ENCODE measurements at places on chromosomes 3 and 15.

DNA sequence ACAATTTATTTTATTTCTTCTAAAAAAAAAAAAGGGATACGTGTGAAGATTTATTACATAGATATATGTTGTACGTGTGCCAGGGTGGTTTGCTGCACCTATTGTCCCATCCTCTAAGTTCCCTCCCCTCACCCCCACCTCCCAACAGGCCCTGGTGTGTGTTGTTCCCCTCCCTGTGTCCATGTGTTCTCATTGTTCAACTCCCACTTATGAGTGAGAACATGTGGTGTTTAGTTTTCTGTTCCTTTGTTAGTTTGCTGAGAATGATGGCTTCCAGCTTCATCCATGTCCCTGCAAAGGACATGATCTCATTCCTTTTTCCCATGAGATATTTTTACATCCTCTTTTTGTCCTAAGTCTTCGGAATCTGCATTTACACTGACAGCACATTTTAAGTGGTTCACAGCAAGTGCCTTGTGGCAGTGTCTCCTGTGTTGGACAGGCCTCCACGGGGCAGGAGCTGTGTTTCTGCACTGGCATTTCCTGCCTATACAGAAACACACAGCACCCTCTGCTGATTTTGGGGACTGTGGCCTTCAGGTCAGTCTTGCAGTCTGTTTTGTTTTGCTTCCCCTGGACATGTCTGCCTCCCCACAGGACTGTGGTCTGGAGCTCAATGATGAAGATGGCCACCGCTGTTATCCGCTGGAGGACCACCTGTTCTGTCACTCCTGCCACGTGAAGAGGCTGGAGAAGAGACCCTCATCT, 12.7 kb upstream of the SACM1L start:
- DNase-seq, result no peak

DNA sequence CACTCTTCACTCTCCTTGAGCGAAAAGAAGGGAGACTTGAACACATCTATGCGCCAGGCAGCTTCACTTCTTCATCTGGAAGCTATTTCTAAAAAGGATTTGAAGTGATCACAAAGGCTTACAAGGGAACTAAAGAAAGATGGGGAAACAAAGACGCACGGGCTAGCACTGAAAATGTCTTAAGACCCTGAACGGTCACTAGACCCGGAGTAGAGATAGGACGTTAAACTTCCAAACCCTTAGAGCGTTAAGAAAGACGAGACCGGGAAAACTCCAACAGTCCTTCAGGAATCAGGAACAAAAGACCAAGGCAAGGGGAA, 47.5 kb upstream of the EPHB3 start:
- no peak for DNase-seq

DNA sequence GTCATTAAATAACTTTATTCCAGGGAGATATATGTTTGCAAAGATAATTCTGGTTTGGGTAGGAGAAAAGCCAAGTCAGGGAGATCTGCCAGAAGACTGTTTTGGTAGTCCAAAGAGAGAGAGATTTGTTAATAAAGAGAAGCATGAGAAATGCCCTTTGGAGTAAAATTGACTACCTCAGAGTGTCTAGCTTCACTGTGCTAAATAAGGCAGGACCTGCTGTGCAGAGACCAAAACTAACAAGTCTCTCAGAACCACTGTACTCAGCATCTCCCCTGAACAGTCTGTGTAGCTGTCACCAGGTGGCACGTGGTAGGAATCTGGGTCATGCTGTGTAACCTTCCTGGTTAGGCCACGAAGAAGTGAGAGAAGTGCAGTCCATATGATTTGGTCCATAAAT, 31.6 kb upstream of the SLC35G2 start:
- peak; percentile 8 for DNase-seq

DNA sequence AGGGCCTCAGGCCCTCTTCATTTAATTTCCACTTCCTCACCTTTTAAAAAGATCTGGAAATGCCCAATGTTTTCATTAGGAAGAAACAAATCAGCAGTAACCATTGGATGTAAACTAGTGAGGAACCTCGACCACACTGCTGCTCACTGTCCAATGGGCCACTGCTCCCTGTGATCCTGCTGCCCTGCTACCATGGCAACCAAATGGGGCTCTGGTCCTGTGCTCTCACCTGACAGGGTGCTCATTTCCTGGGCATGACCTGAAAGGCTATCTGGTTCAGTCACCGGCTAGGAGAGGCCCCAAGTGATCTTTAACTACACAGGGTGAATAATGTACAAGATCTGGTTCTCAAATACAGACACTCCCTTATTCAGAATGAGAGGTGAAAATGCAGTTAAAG, 54.6 kb downstream of the ARHGEF3 start:
- DNase-seq, result no peak

- DNase-seq, result peak; percentile 79
These were observed 60.3 kb downstream of the NOX5 start for GRCh38 chr15:69074843-69075224.

- peak; percentile 12 for DNase-seq
These were observed 99.6 kb downstream of the TMCC1 start for GRCh38 chr3:129793942-129794310.

DNA sequence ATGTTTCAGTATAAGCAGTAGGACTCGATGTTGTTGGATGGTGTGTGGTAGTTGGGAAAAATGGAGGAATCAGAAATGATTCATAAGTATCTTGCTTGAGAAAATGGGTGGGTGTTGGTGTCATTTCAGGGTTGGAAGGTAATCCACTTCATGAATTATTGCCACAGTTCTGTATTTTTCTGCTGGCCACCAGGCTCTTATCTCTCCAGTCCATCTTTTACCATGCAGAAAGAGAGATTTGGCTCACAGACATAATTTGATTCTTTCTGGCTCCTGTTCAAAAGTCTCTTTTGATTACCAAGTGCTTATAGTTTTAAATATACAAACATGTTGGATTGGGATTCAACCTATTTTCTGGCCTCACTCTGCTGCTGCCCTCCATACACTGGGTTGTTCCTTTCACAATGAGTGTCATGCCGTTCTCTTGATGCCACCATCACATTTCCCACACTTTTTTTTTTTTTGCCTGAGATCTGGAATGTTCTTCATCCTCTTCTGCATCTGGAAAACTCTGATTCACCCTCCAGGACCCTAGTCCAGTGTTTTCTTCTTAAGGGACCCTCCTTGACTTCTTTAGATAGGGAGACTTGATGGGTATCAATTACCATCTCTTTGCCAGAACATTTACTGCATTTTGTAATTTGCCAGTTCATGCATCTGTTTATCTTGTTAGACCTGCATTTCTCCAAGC, 69.4 kb upstream of the GAP43 start:
- no peak for DNase-seq

GRCh38 chr15:50257924-50258323, 7.6 kb downstream of the HDC start:
- no peak for DNase-seq

- DNase-seq, result no peak
These were observed 276.7 kb downstream of the ADAMTSL3 start for GRCh38 chr15:83930392-83931212.

DNA sequence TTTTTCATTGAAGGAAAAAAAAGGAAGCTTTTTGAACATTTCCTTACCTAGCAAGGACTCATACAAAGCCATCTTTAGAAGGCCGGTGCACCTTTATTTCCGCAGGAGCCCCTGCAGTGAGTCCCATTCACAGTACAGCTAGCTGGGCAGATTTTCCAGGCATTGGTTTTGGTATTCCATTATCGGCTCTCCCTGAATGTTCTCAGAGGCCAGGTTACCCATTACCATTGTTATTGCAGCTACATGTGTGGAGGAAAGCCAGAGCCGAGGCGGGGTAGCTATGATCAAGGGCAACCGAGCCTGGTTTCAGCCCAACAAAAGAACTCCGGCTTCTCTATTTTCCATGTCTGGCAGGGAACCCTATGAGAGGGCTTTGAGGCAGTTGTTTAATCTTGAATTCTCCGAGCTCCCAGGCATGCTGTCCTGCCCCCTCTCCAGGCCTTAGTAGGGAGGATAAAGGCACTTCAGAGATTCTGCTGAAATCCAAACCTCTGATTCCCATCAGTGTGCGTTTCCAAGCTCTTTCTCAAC, 100.3 kb downstream of the LRRK1 start:
- no peak for DNase-seq

DNA sequence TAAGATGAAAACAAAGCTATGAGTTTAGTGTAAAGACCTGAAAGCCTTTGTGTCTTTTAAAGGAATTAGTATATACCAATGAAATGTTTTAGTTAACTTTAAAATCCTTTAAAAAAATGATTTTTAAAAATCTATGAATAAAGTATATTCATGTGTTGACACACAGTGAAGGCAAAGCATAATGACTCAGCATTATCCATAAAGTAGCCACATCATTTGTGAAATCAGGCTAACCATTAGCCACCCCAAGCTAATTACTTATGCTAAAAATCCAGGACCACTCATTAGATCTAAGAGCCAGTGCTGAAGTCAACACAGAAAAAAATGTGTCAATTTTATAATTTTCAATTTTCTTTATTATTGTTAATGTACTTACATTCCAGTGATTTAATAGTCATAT, 310.2 kb downstream of the TBC1D5 start:
- no peak for DNase-seq

DNA sequence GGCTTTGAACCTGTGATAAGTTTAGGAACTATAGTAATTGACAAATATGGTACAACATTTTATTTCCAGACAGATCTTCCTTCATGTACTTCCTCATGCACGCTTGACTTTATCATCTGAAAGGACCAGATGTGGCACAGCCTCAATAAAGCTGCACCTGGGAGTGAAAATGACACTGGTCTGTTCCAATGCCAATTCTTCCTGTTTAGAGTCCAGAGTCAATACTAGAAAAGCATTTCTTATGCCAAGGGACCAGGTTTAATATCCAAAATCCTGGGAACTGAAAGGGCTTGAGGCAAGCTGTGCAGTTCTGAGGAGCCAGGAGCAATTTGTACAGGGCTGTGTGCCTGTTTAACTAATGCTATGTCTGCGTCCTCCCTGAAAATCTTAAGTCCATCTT, 15.3 kb downstream of the DPH6 start:
- DNase-seq, result no peak

DNA sequence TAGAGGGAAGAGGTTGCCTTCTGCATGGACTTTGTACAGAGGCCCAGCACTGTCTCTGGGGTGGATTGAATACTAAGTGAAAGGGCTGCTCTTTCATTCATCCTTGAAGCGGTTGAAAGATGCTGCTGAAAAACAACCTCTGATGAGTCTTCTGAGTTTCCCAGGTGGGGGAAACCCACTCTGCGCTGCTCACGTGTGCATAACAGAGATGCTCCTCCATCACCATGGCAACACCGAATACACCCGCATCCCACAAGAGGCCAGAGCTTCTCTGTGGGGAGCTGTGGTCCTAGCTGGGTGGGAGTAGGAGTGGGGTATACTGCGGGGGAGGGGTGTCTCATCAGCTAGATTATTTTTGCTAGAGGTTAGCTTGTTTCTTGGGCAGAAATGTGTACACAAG, 6.1 kb upstream of the SYN2 start:
- no peak for DNase-seq

DNA sequence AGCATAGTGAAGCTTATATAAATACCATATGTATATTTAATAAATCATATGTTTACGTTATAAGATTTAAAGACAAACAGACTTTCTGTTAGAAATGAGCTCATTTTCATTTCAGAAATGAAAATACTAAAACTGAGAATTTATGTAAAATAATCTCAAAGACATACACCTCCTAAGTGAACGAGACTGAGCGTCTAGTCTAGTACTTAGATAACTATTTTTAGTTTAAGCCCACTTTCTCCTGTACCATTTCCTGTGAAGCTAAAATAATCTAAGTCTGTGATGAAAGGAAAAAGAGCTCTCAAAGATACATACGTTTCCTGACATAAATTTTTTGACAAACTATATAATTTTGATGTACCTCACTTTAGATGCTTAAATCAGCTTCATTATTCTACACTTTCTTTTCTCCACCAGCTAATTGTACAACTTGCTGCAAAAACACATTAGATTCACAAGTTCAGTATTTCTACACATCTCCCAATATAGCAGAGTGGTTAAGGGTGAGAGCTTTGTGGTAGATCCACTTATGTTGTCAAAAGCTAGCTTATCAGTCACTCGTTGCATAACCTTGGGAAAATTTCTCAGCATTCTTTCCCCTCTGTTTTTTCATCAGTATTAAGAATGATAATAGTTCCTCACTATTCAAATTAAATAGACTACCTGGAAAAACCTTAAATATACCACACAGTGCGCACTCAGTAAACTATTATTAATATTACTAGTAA, 703.0 kb downstream of the PLOD2 start:
- no peak for DNase-seq

GRCh38 chr3:49620728-49621127, 53.4 kb upstream of the APEH start:
- DNase-seq, result no peak

GRCh38 chr15:70766597-70766996, 3.2 kb upstream of the UACA start:
- peak; percentile 98 for DNase-seq

GRCh38 chr3:8931342-8931741, 31.9 kb downstream of the RAD18 start:
- no peak for DNase-seq

GRCh38 chr15:80559320-80559693, 135.8 kb upstream of the ABHD17C start:
- no peak for DNase-seq

DNA sequence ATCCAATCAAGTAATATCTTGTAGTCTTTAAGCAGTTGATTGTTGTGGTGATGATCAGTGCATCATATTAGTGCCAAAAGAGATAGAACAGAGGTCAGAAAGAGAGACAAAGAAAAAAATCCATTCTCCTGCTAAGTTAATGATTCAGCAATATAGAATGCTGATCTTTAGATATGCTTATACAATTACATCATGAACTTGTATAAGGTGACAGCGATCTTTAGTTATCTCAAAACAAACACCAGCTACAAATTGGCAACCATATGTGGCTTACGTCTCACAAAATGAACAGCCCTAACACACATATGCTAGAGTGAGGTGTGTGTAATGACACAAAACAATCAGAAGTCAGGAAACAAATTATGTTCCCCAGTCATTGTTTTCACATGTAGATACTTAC, 12.5 kb downstream of the LSAMP start:
- DNase-seq, result peak; percentile 78

DNA sequence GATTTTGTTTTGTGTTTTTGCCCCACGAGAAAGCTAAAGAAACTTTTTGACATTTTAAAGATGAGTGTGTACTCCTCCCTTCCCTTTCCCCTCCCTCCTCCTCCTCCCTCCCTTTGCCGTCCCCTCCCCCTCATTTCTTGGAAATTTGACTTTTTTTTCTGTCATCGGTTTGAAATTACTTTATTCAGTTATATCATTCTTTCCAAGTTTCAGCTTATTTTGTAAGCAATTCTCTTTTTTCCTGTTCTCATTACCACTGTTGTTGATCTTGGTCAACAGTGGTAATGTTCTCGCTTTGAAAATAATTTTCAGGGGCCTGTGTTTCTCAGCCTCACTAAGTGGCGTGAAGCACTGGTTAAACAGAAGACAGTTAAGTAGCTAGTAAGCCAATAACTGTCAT, 178.4 kb downstream of the AKAP13 start:
- no peak for DNase-seq

GRCh38 chr3:108070356-108070755, 20.5 kb downstream of the CD47 start:
- no peak for DNase-seq

DNA sequence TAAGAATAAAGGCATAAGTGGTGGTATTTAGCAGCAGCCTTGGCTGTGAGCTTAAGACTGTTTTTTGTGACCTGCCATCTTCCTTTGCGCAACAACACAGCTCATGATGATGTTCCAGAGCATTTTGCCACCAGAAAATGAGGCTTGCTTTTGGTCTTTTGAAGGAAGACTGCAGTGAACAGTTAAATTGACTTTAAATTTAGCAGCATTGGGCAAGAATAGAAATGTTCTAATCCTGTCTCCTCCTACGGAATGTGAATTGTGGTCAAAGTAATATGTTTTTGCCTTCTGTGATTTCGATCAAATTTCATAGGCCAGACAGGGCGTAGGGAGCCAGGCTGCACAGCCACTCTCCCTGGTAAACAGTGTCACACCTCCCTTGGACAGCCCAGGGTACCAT, 460.7 kb upstream of the RASGRP1 start:
- DNase-seq, result no peak
